Left colon (tissue), 2 donors: ENCODE measurements at places on chromosomes 6 and 20. TPM values are rescaled to one million over a fixed set of nuclear protein-coding genes. Genes with fewer than 3 reads are reported as not detected.

- no peak for DNase-seq
These were observed 1.1 kb downstream of the FBXO30 start for GRCh38 chr6:145813285-145814034.

- DNase-seq: no peak
These were observed 465.9 kb downstream of the KIF16B start for GRCh38 chr20:16107172-16107870.

DNA sequence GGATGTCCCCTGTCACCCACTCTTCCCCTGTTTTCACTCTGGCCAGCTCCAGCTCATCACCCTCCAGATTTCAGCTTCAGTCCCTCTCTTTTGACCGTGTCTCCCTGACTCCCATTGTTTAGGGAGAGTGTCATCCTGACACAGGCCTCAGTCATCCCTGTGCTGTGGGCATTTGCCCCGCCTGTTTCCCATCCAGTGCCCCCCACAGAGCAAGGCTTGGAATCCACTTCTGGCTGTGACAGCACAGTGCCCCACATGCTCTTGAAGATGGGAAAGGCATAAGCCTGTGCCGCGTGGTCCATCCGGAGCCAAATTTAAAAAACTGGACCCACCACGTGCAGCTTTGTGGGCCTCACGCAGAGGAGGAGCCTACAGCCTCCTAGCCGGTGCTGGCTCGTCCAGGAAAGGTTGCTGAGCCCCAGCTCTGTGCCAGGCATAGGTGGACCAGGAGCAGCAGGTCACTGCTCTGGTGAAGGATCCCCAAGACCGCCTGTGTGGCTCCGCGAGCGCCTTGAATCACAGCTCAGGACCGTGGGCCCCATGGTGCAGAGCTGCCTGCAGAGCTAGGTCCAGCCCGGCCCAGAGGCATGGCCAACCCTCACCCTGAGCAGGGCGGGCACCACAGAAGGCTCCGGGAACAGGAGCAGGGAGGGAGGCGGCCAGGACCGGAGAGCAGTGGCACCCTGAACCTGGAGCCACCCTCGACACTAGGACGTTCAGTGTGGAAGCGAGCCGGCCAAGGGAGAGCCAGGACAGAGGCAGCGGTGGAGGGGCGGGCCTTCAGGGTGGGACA is 172.8 kb downstream of the CDH4 start:
- DNase-seq: no peak

GRCh38 chr6:150267686-150268561 is 100.9 kb upstream of the IYD start:
- no peak for DNase-seq

- no peak for DNase-seq
These were observed 9.9 kb downstream of the TTI1 start for GRCh38 chr20:38023181-38024001.

- DNase-seq: no peak
These were observed 10.4 kb upstream of the THBD start for GRCh38 chr20:23059846-23060245.

GRCh38 chr20:62824476-62825332 is 7.9 kb downstream of the COL9A3 start:
- peak; percentile 78 for DNase-seq

The MUC21 gene
- not detected for total RNA-seq

DNA sequence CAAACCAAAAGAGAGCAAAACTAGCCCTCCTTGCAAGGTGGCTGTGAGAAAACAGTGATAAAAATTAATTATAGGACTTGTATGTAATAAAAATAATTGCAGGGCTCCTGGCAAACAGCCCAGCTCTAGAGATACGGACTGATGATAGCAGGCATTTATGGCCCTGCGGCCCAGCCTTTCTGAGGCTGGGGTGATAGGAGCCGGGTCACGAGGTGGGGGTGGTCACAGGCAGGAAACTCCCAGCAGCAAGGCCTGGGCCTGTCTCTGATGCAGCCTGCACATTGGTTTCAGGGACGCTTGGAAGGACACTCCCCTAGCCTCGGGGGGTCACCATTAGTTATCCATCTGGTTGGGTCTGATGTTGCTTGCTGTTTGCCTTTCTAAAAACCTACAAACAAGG is 18.7 kb upstream of the TTPAL start:
- DNase-seq: peak; percentile 74

DNA sequence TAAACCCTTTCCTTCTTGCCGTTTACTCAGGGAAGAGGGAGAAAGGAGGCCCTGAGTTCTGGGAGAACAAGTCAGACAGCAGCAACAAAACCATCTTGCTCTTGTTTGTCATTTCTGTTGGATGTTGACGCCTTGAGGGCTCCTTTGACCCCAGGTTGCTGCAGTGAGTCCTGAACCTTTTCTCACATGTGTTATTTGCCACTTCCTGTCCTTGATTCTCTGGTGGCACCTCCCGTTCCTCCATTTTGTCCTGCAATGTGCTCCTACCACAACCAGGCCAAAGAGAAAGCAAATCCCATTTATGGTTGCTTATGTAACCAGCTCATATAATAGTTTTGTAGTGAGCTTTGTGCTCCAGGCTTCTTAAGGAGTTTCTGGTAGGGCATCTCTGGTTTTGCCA is 66.6 kb upstream of the ADGRF4 start:
- no peak for DNase-seq

The PRELID3B gene
- 125 TPM for total RNA-seq

DNA sequence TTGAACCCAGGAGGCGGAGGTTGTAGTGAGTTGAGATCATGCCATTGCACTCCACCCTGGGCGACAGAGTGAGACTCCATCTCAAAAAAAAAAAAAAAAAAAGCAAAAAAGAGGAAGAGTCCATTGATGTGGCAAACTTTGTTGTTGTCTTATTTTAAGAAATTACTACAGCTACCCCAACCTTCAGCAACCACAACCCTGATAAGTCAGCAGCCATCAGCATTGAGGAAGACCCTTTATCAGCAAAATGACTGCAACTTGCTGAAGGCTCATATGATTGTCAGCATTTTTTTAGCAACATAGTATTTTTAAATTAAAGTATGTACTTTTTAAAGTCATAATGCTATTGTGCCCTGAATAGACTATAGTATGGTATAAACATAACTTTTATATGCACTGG is 48.8 kb downstream of the ZFP64 start:
- DNase-seq: no peak

The LCA5 gene
- total RNA-seq: 0.40 TPM

DNA sequence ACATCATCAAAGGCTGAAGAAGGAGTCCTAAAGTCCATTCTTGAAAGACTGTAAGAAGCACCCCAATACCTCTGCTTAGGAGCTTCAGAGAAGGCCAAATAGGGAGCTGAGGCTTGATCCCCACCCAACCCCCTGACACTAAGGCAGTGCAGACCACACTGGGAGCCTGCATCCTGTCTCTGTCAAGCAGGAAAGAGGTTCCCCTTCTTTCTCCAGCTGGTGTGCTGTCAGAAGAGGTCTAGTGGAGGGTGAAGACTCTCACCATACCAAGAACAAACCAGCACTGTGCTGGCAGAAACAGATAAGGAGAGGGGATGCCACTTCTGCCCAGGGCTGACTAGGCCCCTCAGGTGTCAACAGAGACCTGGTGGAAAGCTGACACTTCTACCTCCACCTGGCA is 19.9 kb downstream of the GZF1 start:
- DNase-seq: no peak

DNA sequence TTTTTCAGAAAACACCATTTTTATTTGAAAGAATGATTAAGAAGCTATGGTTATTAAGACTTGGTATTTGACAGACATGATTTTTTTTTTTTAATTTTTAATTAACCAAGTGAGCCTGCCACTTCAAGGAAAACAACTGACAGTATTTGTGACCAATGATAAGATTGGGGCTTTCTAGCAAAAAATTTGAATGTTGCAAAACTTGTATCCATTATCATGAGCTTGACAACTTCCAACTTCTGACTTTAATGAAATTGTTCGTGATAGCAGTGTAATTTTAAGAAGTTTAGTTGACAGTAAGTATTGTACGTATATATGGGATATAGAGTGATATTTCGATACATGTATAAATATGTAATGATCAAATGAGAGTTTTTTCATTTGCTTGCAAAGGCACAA is 21.6 kb upstream of the POM121L2 start:
- no peak for DNase-seq

DNA sequence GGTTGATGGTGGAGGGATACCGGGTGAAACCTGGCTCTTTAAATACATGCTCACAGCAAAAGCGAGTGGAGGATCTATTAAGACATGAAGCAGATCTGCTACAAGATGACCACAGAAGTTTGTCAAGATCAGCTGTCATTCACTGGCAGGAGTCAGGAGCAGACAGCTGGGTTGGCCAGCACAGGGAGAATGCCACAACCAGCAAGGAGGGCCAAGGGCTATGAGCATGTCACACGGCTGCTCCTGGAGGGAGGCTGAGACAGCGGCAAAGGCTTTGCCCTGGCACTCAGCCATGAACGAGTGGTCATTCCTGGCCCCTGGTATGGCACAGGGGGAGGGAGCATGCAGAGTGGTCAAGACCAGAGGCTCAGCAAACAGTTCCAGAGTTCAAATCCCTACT is 77.6 kb downstream of the POPDC3 start:
- DNase-seq: no peak

- DNase-seq: no peak
These were observed 76.7 kb downstream of the RREB1 start for GRCh38 chr6:7184502-7184901.

GRCh38 chr6:16898640-16899396 is 137.6 kb upstream of the ATXN1 start:
- no peak for DNase-seq

DNA sequence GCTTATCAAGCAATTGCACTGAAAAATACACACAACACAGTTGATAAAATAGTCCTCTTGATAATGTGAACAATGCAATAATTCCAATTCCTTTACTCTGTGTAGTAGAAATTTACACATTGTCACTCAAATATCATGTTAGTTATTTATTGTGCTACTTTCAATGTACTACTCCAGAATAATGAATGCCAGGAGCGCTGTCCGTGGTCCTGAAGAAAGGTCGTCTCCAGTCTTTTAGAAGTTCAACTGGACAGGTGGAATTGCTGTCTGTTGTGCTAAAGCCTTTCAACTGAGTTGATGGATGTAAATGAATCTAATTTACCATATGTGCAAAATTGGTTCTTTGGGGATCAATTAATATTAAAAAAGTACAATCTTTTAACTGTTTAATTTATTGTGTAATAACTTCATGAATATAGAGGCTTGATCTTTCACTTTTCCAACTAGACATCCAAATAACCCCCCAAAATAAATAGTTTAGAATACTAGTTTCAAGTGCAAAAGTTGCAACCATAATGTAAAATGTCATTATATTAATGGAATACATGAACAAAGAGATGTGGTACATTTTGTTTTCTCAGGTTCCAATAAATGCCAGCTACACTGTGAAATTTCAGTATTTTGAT is 3.2 kb downstream of the GRIK2 start:
- no peak for DNase-seq

The TMEM74B gene
- 3.4 TPM for total RNA-seq

- no peak for DNase-seq
These were observed 52.2 kb upstream of the CCDC167 start for GRCh38 chr6:37551867-37552266.

The SHLD1 gene
- total RNA-seq: 8.1 TPM

DNA sequence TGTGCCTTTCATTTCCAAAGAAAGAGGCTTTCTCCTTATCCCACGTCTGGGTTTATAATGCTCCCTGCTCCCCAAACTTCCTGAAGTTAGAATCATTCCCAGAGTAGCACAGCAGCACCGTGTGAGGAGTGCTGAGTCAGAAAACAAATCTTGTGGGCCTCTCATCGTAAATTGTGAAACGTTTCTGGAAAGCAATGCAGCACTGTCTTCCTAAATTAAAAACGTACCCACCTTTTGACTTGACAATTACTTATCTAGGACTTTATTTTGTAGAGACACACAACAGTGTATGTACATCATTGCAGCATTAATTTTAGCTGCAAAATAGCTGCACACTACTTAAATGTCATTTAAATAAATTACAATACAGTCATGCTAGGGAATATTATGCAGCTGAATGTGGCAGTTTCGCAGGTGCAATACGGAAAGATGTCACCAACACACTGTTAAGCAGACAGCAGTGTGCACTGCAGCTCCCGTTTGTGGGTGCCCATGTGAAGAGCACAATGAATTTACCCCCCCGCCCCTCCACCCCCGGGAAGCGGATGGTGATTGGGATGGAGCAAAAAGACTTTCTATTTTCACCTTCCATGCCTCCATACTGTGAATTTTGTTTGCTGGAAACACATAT is 30.8 kb downstream of the RRBP1 start:
- peak; percentile 8 for DNase-seq

The DCDC2 gene
- total RNA-seq: 1.7 TPM

GRCh38 chr6:122568797-122569221 is 41.4 kb upstream of the PKIB start:
- DNase-seq: peak; percentile 62

The ISM1 gene
- total RNA-seq: 0.18 TPM

DNA sequence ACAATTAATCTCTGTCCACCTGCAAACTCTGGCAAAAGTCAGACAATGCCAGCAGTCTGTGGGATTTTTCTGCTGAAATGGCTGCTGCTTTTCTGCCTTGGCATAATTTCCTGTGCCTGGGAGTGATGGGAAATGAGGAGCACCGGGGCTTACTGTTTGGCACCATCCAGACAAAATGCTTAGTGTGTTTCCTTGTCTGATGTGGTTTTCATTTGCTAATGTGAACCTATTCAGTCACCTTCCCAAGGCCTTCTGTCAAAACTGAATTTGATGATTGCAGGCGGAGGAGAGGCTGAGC is 56.4 kb downstream of the CDH4 start:
- no peak for DNase-seq

The MATN4 gene
- total RNA-seq: not detected

DNA sequence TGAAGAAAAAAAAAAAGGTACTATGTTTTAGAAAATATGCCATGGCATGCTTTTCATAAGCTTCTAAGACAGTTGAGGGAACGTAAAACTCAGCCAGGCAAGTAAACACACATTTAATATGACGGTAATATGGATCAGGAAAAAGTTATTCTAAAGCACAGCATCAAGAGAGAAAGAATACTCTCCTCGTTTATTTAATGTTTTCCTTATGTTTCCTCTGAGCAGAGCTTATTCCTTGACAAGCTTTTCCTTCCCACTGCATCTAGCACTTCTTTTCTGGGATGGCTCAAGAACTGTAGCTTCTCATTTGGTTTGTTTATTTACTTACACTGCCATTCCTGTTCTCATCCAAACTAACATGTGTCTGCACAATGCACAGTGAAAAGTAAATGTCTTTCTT is 2.7 kb upstream of the RSPO3 start:
- DNase-seq: no peak

DNA sequence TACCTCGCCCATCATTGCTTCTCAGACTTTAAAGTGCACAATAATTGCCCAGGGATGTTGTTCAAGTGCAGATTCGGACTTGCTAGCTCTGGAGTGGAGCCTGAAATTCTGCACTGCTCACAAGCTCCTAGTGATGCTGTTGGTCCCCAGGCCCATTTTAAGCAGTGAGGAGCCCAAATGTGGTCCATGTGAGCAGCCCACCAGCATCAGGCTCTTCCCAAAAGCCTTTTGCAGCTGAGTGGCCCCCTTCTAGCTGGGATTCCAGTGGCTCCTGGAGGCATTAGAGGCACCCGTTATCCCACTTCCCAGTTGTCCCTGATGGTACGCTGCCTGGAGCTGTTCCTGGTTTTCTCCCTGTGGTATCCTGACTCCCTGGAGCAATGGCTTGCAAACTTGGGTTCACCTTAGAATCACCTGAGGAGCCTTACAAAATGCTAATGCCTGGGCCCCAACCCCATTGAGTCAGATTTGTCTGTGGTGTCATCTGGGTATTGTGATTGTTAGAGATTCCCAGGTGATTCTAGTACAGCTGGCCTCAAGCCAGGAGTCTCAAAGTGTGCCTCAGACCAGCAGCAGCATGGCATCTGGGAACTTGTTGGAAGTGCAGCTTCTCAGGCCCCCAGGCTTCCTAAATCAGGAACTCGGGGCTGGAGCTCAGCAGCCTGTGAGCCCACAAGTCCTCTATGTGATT is 186.9 kb upstream of the SLC24A3 start:
- DNase-seq: no peak

- DNase-seq: no peak
These were observed 507 bp upstream of the VGLL2 start for GRCh38 chr6:117264692-117265409.
